ENCODE measurements at places on chromosomes 2 and 18.

GRCh38 chr18:57026316-57026715, 120.6 kb upstream of the BOD1L2 start:
- no peak for DNase-seq

- DNase-seq = no peak
Observed at GRCh38 chr18:75391279-75392225, 36.0 kb downstream of the SMIM21 start.

DNA sequence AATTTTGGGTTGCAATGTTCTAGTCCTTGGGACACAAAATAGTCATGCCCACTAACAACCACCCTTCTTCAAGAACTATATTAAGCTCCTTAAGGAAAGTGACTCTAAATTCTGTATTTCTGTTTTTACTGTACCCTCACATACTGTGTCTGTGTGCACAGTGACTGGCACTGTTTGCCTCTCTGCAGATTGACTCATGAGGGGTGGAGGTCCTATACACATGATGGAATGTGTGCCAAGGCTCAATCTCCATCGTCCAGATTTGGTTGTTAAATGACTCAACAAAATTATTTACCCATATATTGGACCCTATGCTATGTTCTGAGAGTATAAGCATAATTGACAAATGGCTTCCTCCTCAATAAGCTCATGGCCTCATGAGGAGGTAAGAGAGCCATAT, 126.6 kb upstream of the CWC22 start:
- no peak for DNase-seq

- no peak for DNase-seq
Observed at GRCh38 chr2:39568561-39569006, 97.1 kb upstream of the TMEM178A start.

GRCh38 chr18:6962571-6963451, 154.8 kb downstream of the LAMA1 start:
- no peak for DNase-seq

- no peak for DNase-seq
Observed at GRCh38 chr2:74525717-74526648, at the start of gene DQX1. Gene DQX1 (minus strand): TSS chr2:74526231. CDS start chr2:74525729, 502 bp downstream.

GRCh38 chr2:176002688-176003210, 682 bp upstream of the LNPK start:
- DNase-seq = no peak

DNA sequence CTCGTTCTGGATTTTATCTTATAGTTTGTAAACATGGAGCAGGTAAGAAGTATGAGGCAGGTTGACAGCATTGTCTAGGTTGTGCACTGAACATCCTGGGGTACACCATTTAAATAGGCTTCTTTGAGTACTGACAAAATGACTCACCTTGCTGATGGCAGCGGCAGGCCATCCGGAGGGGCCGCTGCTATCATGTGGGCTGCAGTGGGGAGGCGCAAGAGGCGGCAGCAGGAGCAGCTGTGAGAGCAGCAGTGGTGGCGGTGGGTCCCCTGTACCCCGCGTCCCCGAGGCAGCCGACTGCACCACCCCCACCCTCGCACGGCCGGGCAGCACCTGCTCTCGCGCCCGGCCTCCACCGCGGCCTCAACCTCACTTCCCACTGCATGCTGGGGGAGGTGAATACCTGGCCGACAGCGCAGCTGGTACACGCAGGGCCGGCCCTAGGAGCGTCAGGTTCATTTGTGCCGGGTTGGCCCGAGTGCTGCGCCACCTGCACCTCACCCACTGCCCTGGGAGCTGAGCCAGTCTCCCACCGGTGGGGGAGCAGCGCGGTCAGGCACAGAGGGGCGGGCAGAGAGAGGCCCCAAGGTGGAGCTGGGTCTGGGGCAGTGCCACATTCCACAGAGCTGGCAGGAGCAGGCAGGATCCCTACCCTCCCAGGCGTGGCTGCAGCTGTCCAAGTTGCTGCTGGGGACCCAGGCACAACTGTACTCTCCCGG, 154.5 kb upstream of the RBMS1 start:
- no peak for DNase-seq

DNA sequence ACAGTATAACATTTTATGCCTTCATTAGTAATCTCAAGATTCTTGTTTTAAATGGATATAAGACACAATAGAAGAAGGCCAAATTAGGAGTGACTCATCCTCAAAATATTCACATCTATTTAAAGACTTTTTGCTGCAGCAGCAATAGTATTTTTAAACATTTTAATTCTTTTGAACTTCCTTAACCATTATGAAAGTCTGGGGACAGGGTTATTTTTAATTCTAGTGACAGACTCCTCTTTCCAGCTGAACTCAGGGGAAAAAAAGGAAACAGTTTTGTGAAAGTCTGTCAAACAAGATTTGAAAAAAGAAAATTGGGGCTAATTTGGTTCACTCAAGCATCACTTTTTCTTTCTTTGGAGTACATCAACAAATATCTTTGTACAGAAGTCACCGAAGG, 541.8 kb downstream of the NUP35 start:
- no peak for DNase-seq

GRCh38 chr18:31057051-31057450, 14.5 kb upstream of the DSC3 start:
- no peak for DNase-seq
